ENCODE measurements at places on chromosomes 5 and 9. TPM values are rescaled to one million over a fixed set of nuclear protein-coding genes. Genes with fewer than 3 reads are reported as not detected.

DNA sequence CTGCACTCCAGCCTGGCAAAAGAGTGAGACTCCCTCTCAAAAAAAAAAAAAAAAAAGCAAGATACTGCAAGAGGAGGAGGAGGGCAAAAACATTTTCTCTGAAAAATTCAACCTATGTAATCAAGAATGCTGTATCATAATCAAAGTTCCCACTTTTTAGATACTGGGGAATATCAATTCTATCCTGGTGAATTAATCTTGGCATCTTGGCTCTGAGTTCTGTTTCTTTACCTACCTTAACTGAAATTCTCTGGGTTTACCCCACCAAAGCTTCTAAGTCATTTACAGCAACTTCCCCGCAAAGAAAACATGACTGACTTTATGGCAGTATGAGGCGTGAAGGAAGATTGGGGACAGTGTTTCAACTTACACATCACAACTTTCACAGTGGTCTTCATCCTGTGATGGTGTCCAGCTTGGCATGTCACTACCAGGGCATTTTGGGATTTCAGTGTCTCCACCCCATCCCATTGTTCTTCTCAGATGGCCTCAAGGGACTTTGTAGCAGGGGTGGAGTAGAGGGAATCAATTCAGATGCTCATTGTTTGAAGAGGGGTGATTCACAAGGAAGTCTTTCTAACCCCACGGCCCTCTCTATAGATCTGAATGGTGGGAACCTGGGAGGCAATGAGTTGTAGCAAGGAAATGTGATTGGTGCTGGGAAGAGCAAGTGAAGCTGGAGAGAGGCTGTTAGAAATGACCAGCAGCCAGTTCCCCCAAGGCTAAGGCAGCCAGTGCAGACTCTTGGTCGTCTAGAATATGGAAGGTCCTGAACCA, 130.5 kb downstream of the SCAMP1 start:
- DNase-seq = no peak

DNA sequence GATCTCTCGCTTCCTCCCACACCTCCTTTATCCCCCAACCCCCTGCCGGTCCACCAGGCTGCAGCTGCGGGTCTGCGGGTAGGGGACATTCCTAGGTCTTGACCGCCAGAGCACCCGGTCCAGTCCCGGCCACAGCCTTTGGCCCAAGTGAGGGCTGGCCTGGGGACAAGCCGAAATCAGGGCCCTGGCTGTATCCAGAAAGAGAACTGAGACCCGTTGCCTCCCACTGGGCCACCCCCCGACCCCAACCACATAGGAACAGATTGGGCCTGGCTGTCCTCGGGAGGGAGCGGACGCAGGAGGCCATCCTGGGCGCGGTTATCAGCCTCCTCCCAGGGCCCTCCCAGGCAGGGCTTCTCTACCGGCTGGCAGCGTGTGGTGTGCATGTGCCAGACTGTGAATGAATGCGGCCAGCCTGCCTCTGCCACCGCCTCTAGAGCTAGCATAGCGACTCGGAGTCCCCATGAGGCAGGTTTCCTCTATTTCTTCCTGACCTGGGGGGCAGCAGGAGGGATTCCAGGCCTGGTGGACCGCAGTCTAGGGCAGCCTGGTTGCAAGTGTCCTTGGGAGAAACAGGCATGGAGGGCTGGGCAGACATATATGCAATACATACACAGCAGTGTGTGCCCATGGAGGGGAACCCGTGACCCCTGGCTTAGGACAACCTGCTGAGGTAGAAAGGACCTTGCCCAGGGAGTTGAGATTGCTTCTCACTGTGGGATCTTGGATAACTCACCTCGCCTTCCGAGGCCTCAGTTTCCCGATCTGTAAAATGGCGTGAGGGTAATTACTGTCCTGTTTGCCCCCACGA, 1.2 kb downstream of the N4BP3 start:
- DNase-seq = no peak

GRCh38 chr9:105188746-105189145, 55.7 kb upstream of the SLC44A1 start:
- DNase-seq = no peak

DNA sequence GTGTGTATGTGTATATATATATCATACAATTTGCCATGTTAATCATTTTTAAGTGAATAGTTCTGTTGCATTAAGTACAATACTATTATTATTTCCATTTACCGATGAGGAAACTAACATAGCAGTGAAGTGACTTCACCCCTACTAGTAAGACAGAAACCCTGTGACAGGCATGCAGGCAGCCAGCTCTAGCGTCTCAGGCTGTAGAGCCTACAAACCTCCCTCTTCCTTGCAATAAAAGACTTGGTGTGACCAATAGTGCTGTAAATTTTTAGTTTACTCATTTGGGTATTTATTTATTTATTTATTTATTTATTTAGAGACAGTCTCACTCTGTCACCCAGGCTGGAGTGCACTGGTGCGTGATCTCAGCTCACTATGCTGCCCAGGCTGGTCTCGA, 24.7 kb downstream of the FNBP1 start:
- no peak for DNase-seq

GRCh38 chr9:111056538-111056937, 18.3 kb upstream of the LPAR1 start:
- no peak for DNase-seq

DNA sequence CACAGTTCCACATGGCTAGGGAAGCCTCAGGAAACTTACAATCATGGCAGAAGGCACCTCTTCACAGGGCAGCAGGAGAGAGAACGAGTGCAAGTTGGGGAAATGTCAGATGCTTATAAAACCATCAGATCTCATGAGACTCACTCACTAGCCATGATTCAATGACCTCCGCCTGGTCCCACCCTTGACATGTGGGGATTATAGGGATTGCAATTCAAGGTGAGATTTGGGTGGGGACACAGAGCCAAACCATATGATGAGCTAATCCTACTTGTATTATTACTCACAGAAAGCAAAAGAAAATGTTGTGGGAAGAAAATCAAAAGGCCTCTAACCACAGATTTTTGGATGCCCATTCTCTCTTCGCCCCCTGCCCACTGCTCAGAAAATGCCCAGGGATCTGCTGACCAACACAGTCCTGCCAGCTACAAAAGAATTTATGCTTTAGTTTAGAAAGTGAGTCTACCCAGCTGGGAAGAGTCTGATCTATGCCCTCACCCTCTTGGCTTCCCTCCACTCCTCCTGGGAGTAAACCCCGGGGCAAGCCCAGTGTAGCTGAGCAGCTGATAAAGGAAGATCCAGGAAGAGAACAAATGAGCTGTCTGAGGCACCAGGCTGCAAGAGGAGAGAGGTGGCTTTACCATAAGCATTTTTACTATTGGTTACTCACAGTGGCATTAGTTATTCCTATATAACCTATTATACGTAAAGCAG, 53.1 kb downstream of the RNF130 start:
- DNase-seq = no peak

DNA sequence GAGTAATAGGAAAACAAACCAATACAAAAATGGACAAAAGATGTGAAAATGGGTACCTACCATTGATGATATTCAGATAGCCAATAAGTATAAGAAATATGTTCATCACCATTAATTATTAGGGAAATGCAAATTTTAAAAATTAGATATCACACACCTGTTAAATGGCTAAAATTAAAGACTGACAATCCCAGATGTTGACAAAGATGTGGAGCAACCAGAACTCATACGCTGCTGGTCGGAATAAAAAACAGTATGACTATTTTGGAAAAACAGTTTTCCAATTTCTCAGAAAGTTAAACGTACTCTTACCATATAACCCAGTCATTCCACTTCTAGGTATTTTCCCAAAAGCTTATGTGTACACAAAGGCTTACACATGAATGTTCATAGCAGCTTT, 27.1 kb downstream of the TMEM267 start:
- no peak for DNase-seq

GRCh38 chr5:155332618-155333017, 319.1 kb downstream of the KIF4B start:
- DNase-seq = no peak

GRCh38 chr9:2819165-2819564, 24.7 kb downstream of the PUM3 start:
- DNase-seq = no peak

GRCh38 chr5:59684388-59685190, 208.9 kb downstream of the PDE4D start:
- DNase-seq = no peak

DNA sequence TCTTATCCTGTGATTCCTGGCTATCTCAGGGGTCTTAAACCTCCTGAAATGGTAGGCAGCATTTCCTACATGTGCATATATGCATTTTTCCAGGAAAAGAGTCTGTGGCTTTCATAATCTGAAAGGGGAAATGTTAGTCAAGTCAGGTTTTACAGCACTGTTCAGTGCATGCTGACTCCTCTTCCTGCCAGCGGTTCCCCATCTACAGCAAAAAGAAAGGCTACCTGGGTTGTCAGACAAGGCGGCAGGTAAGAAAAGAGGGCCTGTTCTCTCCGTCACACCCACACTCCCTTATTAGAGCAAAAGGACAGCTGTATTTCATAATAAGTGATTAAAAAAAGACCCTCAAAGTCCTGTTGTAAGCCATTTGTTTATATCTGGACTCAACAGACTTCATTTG, 4.3 kb upstream of the SPATA6L start:
- DNase-seq = no peak

GRCh38 chr5:177565046-177565445, 10.7 kb upstream of the FAM193B start:
- DNase-seq = no peak

DNA sequence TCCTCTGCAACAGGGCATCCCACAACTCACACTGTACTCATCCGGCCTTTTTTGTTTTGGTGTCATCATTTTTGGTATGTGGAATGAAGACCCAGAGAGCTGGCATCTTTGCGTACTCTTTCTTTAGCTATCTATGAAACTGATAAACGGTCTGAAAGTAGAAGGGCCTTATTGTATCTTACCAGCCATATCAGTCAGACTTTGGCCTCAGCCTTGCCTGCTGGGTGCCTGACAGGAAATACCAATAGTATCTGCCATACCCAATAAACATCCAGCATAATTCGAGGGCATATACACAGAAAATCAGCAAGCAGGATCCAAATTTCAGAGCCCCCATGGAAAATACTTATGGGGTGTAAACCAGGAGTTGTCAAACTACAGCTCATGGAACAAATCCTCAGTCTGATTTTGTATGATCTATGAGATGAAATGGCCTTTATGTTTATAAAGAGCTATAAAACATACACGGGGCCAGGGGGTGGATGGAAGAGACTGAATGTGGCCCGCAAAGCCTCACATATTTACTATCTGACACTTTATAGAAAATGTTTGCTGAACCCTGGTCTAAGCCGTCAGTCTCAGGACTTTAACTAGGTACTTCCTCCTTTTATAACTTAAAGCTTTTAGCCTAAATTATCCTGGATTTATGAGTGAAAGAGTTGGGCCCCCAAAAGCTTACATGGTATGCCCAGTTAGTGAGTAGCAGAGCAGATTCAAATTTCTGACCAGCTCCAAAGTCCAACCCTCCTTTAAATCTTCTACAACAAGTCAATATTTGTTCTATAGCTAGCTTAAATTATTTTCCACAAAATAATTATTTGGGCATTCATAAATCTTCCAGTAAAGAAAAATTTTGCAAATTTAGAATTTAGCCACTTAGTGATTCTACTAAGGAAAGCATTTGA, 308.0 kb upstream of the PUM3 start:
- no peak for DNase-seq

DNA sequence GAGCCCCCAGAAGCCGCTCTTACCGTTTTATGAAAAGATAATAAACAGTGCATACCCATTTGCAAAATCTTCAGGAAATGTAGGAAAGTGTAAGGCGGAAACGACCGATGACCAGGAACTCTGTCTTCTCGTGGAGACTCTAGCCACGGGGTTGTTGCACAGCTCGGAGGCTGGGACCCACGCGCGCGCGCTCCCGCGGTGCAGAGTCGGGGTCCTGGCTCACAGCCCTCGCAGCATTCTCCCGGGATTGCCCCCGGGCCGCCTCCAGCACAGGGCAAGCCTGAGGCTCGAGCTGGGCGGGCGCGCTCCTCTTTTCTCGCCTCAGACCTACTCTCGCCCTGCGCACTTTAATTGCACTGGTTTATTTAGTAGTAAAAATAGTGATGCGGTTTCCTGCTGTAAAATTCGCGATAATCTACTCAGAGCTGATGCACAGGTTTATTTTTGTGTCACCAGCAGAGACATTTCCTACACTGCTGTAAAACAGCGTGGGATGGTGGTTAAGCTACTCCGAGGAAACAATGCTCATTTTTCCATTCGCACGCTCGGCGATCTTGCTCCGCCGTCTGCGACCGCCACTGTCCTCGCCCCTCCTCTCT, 15.5 kb downstream of the TRIM7 start:
- DNase-seq = no peak

GRCh38 chr5:150625164-150625535, 15.3 kb upstream of the SYNPO start:
- no peak for DNase-seq

GRCh38 chr5:137573376-137573775, 74.2 kb upstream of the SPOCK1 start:
- DNase-seq = no peak

DNA sequence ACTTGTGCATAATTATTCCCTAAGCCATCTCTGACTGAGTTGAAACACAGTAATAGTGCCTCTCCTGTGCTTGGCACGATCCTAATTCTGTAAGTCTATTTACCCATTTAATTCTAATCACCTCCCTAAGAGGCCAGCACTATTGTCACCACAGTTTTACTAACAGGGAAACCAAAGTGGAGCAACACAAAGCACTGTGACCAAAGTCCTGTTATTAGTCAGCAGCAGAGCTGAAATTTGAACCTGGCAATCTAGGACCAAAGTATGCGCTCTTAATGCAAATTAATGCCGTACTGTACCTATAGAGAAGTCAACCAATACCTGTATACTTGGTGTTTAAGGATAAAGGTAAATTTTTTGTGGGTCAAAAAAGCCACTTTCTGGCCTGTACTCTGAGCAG, 77.1 kb upstream of the CNTLN start:
- no peak for DNase-seq

RAB3C gene
- total RNA-seq = 10.6 TPM

GCNT4 gene
- 3.0 TPM for total RNA-seq

PLPPR1 gene
- total RNA-seq = not detected

KCNV2 gene
- total RNA-seq = not detected

MZB1 gene
- 1.0 TPM for total RNA-seq

GPX3 gene
- total RNA-seq = 1,026 TPM

FAM78A gene
- total RNA-seq = 3.0 TPM

EFNA5 gene
- total RNA-seq = 10.2 TPM

SLC45A2 gene
- not detected for total RNA-seq

CACFD1 gene
- total RNA-seq = 11.7 TPM

ANKRD18B gene
- not detected for total RNA-seq
